Right renal pelvis (tissue), 4 donors: ENCODE measurements at places on chromosomes 3 and 15. TPM values are rescaled to one million over a fixed set of nuclear protein-coding genes. Genes with fewer than 3 reads are reported as not detected.

LRRC49 gene
- 17.4 TPM for polyA plus RNA-seq

GRCh38 chr15:25431836-25432561, 6.8 kb downstream of the UBE3A start:
- no peak for DNase-seq

DNA sequence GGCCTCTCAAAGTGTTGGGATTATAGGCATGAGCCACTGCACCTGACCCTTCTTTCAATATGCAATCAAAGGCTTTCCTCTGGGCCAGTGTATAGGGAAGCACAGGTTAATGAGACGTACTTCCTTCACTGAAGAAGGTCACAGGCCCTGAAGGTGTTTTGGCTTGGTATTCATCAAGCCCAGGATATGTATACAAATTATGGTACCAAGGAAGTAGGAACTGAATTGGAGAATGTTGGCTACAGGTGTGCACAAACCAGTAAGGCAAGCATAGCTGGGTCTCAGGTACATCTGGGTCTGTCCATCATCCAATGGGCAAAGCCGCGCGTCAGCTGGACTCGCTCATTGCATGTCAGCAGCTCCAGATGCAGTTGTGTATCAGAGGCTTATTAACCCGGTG, 237.9 kb downstream of the ADAMTS17 start:
- DNase-seq: no peak

LRRC58 gene
- polyA plus RNA-seq: 39.0 TPM

RTF1 gene
- 80.7 TPM for polyA plus RNA-seq

PLS1 gene
- 30.6 TPM for polyA plus RNA-seq

GRCh38 chr15:67146875-67147381, 81.5 kb downstream of the SMAD3 start:
- DNase-seq: no peak

LEKR1 gene
- polyA plus RNA-seq: 3.0 TPM

- no peak for DNase-seq
Measured at GRCh38 chr15:53869044-53869805, 109.0 kb upstream of the UNC13C start.

DNA sequence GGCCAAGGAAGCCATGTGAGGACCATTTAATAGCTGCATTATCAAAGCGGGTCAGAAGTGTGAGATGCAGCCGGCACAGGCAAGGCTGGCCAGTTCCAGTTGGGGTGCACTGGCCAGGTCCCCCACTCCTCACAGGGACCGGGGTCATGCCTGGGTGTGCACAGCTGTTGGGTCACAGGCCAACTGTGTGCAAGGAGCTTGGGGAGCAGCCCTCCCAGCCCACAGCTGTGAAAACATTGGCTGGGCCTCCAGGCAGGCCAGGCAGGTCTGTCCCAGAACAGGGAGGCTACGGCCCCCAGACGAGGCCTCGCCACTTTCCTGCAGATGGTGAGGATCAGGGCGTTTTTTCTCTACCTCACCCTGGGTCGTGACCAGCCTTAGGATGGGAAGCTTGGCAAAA, 521.0 kb downstream of the NTRK3 start:
- no peak for DNase-seq

GRCh38 chr3:148790851-148791735, 36.5 kb upstream of the CPB1 start:
- DNase-seq: no peak

LMAN1L gene
- polyA plus RNA-seq: not detected

CLDN16 gene
- polyA plus RNA-seq: 45.0 TPM

- DNase-seq: no peak
Measured at GRCh38 chr3:53160061-53160659, 849 bp upstream of the PRKCD start.

GRCh38 chr3:48762816-48763215, 45.8 kb upstream of the IP6K2 start:
- DNase-seq: no peak

PYGO1 gene
- 18.1 TPM for polyA plus RNA-seq

AMT gene
- 43.5 TPM for polyA plus RNA-seq

CSTA gene
- 0.91 TPM for polyA plus RNA-seq

DNA sequence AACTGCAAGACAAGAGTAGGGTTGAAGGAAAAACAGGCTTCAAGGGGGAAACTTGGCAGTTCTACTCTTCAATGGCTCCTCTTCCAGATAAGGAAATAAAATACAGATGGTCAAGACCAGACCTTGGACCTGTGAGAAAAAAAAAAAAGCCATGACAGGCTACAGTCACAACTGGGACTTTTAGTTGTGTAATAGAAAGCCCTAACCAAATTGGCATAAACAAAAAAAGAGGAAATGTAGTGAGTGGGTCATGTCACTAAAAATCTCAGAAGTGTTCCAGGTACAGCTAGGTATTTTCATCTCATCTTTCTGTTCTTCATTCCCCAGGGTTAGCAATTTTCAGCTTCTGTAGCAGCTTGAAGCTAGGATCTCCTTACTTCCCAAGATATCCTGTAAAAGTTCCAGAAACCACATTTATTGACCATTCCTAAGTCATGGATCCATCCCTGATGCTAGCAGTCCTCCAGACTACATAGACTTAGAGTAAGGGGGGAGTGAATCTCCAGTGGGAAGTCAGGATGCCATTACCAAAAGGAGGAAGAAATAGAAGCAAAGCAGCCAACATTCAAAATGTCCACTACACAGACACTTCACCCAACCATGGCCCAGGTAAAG, 61.0 kb upstream of the CSTA start:
- no peak for DNase-seq

GRCh38 chr3:171556574-171557145, 96.5 kb upstream of the TNIK start:
- DNase-seq: no peak

MYNN gene
- 32.4 TPM for polyA plus RNA-seq

TICRR gene
- 9.4 TPM for polyA plus RNA-seq

C3orf18 gene
- polyA plus RNA-seq: 18.4 TPM

GRCh38 chr3:143455480-143455879, 335.9 kb downstream of the CHST2 start:
- DNase-seq: no peak

C3orf85 gene
- 18.1 TPM for polyA plus RNA-seq

IQCF5 gene
- not detected for polyA plus RNA-seq

- DNase-seq: no peak
Measured at GRCh38 chr3:167109746-167110145, 270.4 kb downstream of the ZBBX start.

- DNase-seq: no peak
Measured at GRCh38 chr3:47270526-47270925, 12.1 kb downstream of the KIF9 start.

DNA sequence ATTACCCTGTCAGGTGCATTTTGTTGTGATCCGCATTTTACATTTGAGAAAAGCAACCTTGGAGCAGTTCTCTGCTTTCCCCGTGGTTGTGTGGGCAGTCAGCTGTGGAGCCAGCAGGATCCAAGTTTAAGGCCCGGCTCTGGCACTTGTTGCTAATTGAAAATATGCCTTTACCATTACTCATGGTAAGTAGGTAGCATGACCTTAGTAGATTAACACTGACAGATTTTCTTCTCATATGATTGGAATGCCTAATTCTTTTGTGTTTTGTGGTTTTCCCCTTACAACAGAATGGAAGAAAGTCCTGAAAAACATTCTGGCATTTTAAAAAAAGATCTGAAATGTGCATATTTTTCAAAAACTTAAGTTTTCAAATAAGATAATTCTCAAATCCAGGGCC, 246.5 kb upstream of the LRRN1 start:
- no peak for DNase-seq

UROC1 gene
- 0.07 TPM for polyA plus RNA-seq

GRCh38 chr3:192887701-192888100, 30.0 kb downstream of the MB21D2 start:
- no peak for DNase-seq

ADGRG7 gene
- 0.10 TPM for polyA plus RNA-seq

GRCh38 chr3:55755516-55756205, 268.6 kb upstream of the WNT5A start:
- DNase-seq: no peak

DNA sequence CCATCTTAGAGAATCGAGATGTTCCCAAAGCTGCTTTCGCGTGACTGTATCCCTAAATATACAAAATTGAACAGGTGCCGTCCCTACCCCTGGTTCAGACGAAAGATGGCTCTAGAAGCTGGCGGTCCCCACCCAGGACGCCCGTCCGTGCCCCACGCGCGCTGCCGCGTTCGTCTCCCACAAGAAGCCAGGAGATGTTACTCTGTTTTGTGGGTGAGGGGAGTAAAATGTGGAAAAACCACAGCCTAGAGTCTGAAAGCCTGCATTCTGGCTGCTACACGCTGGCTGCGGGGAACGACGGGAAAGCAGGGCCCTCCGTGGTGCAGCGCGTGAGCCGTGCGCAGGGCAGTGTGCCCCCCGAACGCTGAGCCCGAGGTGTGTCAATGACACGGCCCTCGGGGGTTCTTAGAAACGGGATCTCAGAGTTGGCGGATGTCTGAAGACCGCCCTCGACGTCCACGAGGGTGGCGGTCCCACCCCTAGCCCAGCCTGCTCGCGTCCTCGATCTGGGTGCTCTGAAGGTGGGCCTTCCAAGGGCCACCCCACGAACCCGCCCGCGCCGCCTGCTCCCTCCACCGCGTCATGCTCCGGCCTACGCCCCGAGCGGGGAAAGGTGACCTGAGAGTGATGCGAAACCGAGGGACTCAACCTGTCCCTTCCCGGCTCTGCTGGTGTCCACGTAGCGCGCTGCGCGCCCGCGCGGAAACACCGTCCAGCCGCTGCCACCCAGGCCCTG, 95.6 kb downstream of the OCA2 start:
- no peak for DNase-seq

DNA sequence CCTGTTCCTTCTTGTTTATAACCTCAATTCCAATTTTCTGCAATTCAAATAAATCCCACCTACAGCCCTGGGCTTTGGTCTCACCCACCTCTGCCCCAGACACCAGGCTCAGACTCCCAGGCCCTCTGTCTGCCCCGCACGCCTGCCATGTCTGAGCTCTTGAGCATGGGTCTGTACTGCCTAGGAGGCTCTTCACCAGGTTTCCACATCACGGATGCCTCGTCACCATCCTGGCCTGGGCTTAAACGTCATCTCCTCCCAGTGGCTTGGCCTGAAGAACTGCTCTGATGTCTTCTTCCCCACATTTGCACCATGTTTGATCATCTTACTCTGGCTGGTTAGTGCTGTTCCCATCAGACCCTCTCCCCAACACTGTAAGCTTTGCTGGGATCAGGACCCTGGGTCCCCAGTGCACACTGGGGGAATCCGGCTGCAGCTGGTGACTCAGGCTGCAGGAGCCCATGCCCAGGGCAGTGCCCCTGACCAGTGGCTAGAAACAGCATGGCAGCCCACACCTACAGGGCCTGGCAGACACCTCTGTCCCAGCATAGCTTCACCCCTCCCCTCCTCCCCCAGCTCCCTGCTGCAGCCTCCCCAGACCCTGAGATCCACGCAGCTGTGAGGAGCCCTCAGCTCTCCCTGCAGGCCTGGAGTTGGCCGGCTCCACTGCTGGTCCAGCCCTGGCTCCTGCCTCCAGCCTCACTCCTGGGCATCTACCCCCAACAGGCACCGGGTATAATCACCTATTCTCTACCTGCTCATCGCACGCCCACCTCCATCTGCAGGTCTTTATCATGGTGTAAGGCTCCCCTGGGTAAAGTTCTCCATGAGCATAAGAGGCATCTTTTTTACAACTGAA, 162.8 kb upstream of the NSMCE3 start:
- DNase-seq: no peak

DNA sequence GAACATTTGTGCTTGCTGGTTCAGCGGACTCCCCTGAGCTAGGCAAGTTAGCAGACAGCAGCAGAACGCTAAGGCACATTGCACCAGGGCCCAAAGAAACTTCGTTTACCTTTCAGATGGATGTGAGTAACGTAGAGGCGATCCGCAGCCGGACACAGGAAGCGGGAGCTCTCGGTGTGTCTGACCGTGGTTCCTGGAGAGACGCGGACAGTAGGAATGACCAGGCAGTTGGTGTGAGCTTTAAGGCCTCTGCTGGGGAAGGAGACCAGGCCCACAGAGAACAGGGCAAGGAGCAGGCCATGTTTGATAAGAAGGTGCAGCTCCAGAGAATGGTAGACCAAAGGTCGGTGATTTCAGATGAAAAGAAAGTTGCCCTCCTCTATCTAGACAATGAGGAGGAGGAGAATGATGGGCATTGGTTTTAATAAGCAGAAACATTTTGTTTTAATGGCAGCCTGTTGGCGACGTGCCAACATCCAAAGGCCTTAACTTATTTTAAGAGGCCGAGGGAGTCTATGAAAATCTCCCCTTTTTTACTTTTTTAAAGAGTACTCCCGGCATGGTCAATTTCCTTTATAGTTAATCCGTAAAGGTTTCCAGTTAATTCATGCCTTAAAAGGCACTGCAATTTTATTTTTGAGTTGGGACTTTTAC, 27.9 kb downstream of the SYNM start:
- DNase-seq: no peak

DNA sequence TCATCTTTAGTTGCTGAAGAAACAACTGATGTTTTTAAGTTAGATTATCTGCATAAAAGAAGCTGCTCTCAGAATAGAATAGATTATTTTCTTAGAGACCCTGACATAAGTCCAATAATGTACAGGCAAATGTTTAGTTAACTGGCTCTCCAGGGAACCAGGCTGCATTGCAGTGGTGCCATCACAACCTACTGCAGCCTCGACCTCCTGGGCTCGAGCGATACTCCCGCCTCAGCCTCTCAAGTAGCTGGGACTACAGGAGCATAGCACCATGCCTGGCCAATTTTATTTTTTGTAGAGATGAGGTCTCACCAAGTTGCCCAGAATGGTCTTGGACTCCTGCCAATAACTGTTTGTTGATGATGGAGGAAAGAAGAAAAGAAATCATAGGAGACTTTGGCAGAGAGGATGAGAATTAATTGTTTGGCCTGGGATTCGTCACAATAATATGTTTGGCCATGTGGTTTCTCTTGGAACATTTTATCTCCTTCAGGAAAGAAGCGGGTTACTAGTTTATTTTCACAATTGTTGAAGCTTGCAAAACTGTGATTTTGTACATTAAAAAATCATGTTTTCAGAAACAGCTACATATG, 429.2 kb downstream of the CADM2 start:
- DNase-seq: no peak

- DNase-seq: no peak
Measured at GRCh38 chr3:6099458-6100075, 761.3 kb upstream of the GRM7 start.

BSN gene
- 1.7 TPM for polyA plus RNA-seq

- DNase-seq: no peak
Measured at GRCh38 chr15:88990185-88990679, 77.1 kb upstream of the MFGE8 start.
